NCI-H1105 (cell line): ENCODE measurements at places on chromosomes 1 and 21.

- DNase-seq: no peak
Measured at GRCh38 chr1:86339014-86339812, 56.9 kb downstream of the ODF2L start.

- peak; percentile 45 for DNase-seq
Measured at GRCh38 chr1:6343506-6344405, 49.8 kb downstream of the ACOT7 start.

- DNase-seq: no peak
Measured at GRCh38 chr1:205774198-205775014, 876 bp downstream of the RAB29 start.

GRCh38 chr1:91913018-91913417 lies 27.1 kb upstream of the TGFBR3 start:
- DNase-seq: no peak

DNA sequence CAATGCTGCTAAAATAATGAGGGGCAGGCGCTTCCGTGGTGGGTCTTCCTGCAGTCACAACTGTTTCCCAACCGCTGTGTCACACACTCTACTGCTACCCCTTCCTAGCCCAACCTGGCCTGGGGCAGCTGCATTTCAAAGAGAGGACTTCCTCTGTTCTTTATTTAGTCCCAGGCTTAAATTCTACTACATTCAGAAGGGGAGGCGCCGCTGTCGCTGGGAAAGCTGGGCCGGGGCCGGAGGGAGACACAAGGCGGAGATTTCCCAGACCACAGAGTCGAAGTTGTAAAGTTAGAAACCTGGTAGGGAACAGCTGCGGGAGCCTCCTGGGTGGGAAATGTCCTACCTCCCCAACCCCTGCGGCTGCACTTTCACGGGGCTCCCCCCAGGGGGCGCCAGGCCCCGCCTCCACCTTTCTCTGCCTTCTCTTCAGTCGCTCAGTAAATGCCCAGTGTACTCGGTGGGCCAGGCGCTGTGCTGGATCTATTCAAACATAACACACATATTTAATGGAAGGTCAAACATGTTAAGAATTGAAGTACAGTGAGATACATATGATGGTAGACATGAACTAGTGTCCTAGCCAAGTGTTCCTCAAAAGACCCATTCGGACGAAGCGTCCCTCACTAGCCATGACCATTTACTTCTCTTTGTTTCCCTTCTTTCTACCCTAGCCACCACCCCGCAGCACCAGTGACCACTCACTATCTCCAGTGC lies 23.1 kb downstream of the DYRK3 start:
- no peak for DNase-seq

- no peak for DNase-seq
Measured at GRCh38 chr21:27885296-27885711, 918.4 kb upstream of the ADAMTS5 start.

DNA sequence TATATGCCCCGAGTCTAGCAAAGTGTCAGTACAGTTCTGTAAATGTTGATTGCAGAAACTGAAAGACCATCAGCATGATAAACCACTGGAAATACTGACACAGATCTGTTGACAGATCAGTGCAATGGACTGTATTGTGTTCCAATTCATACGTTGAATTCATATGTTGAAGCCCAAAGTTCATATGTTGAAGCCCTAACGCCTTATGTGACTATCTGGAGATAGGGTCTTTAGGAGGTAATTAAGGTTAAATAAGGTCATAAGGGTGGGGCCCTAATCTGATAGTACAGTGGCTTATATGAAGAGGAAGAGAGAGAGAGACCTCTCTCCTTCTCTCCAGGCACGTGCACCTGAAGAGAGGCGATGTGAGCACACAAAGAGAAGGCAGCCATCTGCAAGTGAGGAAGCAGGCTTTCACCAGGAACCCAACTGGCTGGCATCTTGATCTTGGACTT lies 144.7 kb downstream of the MRPL39 start:
- DNase-seq: no peak

DNA sequence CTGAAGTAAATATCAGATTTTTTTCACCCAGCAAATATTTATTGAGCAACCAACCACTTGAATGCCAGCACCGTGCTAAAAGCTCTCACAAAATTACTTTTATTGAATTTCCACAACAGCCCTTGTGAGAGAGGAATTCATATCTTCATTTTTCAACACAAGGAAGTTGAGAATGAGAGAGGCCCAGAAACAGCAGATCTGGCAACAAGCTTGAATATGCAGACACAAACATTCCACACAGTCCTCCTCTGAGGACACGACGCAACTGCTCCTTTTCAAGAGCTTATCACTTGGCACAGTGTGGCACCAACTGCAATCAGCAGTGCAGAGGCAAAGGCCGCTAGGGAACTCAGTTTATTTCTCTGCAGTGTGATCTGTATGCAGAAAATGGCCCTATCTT lies 32.2 kb upstream of the IFNAR2 start:
- DNase-seq: no peak

GRCh38 chr1:210233495-210234328 lies 1.1 kb downstream of the SERTAD4 start:
- peak; percentile 8 for DNase-seq

DNA sequence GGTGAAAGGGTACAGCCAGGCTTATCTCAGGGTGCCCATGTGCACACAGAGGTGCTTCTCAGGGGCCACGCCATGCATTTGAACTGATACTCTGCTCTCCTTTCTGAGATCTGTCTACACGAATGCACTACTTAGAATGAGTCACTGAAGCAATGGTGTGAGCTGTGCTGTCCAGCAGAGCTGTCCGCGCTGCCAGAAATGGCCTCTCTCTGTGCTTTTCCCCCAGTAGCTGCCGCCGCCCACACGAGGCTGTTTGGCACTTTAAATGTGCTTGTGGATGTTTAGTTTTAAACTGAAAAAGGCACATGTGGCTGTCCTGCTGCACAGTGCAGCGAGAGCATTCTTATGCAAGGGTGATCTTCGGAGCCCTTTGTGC lies 87.1 kb upstream of the COL6A1 start:
- no peak for DNase-seq

GRCh38 chr1:57857809-57858208 lies 433.9 kb upstream of the DAB1 start:
- no peak for DNase-seq

GRCh38 chr1:39385067-39385988 lies 106.1 kb upstream of the BMP8A start:
- DNase-seq: no peak

DNA sequence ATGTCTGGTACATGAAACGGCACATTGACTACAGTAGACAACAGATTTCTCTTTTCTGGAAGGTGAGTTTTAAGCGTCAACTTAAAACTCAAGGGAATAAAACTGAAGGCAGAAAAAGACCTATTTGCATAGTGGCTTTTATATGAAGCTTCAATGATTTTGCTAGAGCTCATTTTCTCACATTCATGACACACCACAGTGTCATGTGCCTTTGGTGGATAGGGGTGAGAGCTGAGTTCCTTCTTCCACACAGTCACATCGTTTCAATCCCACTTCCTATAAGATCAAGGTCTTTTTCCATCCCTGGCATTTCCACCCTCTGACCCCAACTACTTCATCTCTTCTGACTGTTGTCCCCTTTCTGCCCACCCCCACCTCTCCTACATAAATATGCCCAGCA lies 31.0 kb downstream of the IL12RB2 start:
- no peak for DNase-seq

GRCh38 chr1:209388358-209388757 lies 195.2 kb upstream of the CAMK1G start:
- DNase-seq: no peak

DNA sequence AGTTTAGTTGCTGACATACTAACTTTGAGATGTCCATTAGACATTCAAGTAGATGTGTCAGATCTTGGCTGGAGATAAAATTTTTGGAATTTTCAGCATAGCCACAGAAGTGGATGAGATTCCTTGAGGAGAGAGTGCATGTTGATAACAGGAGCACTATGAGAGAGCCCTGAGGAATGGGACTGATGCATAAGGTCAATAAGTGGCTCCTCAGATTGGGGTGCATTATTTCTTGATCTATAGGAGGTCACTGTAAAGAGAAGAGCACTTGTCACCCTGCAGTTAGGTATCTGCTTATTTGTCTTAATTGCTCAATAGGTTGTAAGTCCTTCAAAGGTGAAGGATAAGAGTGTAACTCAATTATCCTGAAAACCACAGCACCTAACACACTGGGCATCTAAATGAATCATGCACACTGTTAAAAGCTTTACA lies 52.0 kb upstream of the TACSTD2 start:
- no peak for DNase-seq

DNA sequence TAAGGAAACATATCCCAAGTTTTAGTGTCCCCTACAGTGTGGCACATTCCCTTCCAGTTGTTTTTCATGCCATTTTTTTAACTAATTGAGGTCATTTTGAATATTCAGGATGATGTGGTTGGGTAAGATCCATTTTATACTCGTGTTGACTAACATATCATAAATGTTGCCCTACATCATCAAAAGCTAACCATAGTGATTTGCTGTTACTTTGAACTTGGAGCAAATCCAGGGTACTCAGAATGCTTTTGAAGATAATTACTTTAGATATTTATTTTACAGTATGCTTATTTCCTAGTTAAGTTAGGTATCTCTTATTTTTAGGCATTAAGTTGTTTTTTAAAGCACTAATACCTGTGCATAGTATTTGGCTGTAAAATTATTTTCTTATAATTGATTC lies 57.8 kb downstream of the DYRK1A start:
- no peak for DNase-seq

DNA sequence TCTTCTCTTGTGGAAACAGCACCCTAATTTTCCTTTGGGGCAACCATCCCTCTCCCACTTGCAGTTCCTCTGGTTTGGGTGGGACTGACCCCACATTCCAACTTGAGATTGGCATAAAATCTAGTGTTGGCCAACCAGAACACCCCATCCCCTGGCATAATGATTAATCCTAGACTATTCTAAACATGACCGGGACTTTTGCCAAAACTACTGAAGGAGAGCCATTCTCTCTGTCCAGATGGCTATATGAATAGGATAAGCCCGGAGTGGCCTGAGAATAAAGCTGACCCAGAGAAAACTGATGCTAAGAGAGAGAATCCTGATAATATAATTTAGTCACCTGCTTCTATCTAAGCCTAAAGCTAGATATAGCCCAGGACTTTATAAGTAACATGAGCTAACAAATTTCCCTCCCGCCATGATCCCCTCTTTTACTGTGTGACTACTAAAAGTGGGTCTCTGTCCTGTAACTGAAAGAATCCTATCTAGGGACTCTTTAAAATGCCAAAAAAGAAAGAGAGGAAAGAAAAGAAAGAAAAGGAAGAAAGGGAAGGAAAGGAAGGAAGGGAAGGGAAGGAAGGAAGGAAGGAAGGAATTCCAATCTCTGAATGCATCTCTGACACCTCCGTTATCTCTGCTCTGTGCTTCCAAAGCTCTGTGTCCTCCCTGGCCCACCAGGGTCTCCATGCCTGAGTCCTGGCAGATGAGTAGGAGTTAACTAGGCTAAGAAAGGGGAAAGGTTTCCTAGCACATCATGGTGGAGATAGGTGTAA lies 28.0 kb upstream of the NRDC start:
- DNase-seq: no peak

- DNase-seq: no peak
Measured at GRCh38 chr1:228349701-228350171, 56.9 kb downstream of the TRIM11 start.

DNA sequence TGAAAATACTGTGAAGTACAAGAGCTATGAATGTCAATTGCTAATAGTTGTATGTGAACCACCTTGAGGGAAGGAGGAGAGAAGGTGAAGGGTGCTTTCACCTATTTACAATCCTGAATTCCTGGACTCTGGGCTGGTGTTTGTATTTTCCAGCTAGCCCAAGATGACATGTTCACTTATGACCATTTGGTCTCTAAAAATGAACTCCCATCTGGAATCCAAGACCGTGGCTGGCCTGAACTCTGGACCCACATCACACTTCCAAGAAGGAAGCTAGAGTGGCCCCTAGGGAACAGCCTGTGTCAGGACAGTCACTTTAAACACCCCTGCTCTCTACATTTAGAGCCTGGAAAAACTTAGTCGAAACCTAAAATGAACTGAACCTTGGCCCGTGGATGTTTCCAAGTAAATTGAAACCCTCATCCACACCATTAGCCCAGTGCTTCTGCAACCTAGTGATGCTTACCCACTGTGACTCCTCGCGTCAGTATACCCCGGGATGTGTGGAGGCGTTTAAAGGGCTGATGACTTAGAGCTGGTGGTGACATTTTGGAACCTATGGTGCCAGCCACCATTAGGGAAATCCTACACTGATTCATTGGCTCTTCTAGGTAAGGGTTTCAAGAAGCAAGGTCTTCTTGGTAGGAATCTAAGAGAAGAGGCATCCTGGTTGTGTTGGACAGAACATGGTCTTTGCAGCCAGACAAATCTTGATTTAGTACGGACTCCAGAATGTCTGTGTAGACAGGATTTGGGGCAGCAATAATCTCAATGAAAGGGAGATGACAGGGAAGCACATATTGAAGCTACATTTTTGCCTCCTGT lies 171.5 kb upstream of the IRF2BP2 start:
- DNase-seq: no peak

- no peak for DNase-seq
Measured at GRCh38 chr1:167905182-167905581, 8.8 kb downstream of the ADCY10 start.

DNA sequence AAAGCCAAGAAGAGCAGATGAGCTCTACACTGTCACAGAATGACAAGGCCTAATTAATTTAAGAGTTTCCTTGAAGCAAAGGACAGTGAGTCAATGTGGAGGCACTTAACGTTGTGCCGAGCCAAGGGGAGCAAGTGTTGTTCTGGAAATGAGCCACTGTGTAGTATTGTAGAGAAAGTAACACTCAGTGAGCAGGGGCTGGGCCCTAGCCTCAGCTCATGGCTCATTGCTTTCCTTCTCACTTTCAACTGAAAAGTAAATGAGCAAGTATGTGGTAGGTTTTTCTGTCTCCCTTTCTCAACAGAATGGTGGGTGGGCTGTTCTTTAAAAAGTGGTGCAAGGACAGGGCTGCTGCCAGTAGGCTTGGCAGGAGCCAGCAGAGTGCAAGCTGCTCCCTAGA lies 11.8 kb upstream of the KIAA0040 start:
- no peak for DNase-seq

GRCh38 chr1:156874572-156875340 lies 14.1 kb downstream of the NTRK1 start:
- DNase-seq: no peak

DNA sequence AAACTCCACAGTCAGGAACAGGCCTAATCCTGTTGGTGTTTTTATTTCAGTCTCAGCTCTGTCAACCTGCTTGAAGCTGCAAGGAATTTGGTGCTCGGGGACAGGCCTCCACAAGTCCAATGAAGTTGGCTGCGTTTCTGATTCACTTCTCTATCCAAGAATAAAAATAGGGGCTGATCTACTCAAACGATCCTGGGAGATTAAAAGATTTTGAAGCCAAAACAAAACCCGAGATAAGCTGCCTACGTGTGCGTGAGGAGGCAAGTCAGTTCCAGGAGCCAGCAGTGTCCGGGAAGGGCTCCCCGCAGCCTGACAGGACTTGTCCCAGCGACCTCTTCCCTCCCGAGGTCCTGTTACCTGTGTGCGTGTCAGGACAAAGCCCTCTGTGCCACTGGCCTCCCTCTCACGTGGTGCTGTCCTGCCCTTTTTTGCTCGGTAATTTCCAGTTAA lies 98.0 kb downstream of the ETS2 start:
- peak; percentile 88 for DNase-seq

DNA sequence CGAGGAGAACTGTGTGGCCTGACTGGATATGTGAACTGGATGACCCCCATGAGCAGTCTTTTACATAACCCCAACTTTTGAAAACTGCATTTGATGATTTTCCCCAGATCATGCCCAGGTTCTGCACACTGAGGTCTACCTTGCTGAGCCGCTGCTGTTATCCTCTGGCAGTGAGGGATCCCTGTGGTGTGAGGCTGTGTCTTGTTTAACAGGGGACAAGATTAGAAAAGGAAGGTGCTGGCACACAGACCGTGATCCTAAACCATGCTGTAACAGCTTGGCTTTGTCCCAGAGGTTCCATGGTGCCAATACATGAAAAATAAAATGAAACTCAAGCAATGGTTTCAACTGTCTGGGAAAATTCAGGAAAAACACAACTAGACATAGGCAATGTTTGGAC lies 134.2 kb downstream of the ZZZ3 start:
- no peak for DNase-seq
